ENCODE measurements at places on chromosomes 13 and 19. TPM values are rescaled to one million over a fixed set of nuclear protein-coding genes. Genes with fewer than 3 reads are reported as not detected.

DNA sequence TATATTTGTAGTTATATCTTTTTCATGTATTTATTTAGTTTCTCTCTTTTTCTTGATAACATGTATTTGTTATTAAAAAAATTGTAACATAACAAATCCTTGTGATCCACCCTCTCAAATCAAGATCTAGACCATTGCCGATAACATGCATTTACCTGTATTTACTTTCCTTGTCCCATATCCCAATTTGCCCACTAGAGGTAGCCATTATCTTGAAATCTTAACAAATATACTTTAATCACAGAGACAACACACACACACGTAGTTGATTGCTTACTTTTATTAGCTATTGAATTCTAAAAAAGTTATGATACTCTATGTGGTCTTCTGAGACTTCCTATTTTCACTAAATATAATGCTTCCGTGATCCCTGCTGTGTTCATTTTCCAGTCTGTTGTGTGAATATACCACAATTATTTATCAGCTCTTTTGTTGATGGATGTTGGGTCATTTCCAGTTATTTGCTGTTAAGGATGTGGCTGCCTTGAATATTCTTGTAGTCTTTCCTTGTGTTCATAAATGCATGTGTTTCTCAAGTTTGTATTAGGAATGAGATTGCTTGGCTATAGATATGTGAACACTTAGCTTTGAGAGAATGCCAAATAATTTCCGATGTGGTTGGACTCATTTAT, 31.3 kb upstream of the ZMYM2 start:
- DNase-seq, result no peak

DNA sequence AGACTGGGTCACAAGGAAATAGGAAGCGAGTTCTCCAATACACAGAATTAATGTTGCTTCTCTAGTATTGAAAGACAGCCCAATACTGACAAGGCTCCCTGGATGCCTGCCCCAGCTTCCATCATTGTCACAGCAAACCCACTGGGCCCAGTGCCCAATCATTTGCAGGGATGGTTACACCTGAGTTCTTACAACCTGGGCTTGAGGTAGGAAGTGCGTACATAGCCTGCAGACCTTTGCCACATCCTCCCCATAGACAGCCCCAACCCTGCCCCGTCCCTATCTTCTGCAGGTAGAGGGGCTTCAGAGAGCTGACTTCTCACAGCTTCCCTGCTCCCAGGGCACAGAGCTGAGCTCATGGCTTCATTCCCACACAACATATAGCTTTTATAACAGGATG, 108.1 kb upstream of the UBL3 start:
- DNase-seq, result no peak

DNA sequence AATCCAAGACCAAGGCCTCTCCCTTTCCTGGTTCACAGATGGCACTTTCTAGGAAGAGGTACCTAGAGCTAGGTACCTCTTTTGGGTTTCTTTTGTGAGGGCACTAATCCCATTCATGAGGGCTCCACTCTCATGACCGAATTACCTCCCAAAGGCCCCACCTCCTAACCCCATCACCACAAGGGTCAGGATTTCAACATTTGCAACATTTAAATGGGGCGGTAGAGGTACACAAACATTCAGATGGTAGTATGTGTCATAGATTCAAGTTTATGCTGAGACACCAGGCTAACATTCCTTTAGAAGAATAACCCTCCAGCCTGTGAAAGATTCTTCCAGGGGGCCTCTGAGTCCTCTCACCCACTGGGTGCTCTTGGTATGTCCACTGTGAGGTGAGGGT, 116.3 kb downstream of the FOXO1 start:
- DNase-seq, result no peak

DNA sequence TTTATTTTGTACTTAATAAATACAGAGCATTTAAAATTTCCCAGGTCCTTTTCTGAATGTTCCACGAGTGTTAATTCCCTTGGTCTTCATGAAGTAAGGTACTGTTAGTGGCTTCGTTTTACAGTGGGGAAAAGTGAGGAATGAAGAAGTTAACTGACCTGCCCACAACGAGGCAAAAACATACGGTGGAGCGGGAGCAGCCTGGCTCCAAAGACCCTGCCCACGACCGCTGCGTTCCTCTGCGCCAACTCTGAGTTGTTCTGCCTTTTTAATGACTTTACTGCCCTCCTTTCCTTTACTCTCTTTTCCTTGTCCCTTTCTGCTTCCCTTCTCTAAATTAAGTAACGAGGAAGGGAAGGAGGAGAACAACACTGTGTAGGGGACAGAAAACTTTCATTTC, 392.9 kb downstream of the PCDH9 start:
- no peak for DNase-seq

DNA sequence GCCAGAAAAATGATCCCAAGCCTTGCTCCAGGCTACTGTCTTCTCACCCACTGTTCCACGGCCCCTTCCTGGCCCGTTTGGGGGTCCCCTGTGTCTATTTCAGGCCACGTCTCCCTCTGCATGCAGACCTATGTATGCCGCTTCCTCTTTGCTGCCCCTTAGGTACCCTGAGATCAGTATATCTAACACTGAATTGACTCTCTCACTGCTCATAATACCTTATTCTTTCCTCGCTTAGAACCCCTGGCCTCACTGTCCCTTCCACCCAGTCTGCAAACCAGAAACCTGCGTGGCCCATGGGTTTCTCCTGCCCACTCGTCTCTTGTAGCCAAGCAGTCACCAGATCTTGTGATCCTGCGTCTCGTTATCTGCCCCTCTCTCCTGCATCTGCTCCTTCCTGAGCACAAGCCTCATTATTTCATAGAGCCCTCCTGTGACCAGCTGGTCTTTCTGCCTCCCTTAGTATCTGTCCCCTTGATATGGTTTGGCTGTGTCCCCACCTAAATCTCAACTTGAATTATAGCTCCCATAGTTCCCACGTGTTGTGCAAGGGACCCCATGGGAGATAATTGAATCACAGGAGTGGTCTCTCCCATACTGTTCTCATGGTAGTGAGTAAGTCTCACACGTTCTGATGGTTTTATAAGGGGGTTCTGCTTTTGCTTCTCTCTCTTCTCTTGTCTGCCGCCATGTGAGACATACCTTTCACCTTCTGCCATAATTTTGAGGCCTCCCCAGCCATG, 109.0 kb upstream of the RNF113B start:
- DNase-seq, result no peak

DNA sequence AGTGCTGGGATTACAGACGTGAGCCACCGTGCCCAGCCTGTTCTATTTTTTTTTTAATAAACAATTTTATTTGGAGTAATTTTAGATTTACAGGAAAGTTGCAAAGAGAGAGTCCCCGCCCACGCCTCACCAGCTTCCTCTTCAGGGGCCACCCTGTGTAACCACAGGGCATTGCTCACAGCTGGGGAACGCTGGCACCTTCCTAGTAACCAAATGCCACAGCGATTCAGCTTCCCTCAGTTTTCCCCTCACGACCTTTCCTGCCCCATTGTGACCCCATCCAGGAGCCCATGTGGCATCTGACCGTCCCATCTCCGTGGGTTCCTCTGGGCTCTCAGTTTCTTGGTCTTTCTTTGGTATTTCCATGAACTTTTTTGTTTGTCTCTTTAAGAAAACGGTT, 83.9 kb downstream of the GNG7 start:
- peak; percentile 92 for DNase-seq

DNA sequence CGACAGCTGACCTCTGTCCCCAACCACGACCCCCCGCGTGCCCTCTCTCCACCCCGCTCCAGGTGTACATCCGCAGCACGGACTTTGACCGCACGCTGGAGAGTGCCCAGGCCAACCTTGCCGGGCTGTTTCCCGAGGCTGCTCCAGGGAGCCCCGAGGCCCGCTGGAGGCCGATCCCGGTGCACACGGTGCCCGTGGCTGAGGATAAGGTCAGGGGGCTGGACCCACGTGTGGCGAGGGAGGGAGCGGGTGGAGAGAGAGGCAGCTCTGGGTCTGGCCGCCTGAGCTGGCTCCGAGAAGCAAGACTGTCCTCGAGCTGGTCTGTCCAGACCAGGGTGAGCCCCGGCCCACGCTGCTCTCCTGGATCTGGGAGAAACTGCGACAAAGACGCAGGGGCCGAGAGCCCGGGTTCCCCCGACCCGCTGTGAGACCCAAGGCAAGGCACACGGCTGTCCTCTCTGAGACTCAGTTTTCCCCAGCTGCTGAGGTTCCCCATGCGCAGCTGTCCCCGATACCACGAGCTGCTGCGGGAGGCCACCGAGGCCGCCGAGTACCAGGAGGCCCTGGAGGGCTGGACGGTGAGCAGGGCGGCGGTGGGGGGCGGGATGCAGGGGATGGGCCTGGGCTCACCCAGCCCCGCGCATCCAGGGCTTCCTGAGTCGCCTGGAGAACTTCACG, 1.5 kb downstream of the ACP4 start:
- DNase-seq, result no peak

The CGB8 gene
- total RNA-seq, result not detected

The NLRP9 gene
- not detected for total RNA-seq

The ZNF714 gene
- total RNA-seq, result 2.6 TPM
